ENCODE measurements at places on chromosomes 2 and 18.

GRCh38 chr2:71223767-71224333 is 3.1 kb downstream of the PAIP2B start:
- DNase-seq, result peak; percentile 40

GRCh38 chr2:204234879-204235278 is 298.3 kb downstream of the ICOS start:
- DNase-seq, result no peak

GRCh38 chr2:208037564-208038487 is 12.5 kb upstream of the PLEKHM3 start:
- no peak for DNase-seq

DNA sequence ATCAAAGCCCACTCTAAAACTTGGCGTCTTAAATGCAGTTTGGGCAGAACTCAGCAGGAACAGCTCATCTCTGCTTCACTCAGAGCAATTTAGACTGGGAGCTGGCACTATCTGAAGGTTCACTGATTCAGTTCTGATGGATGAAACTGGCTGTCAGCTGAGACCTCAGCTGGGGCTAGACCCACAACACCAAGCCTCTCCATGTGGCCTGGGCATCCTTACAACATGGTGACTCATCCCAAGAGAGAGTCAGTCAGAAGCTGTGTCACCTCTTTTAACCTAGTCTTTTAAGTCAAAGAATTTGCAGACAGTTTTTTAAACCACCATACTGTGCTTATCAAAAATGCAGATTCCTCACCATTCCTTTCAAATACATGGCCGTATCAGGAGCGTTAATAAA is 62.6 kb upstream of the ZNF397 start:
- DNase-seq, result no peak

- DNase-seq, result no peak
These were observed 34.1 kb upstream of the STAT1 start for GRCh38 chr2:191048073-191048472.

DNA sequence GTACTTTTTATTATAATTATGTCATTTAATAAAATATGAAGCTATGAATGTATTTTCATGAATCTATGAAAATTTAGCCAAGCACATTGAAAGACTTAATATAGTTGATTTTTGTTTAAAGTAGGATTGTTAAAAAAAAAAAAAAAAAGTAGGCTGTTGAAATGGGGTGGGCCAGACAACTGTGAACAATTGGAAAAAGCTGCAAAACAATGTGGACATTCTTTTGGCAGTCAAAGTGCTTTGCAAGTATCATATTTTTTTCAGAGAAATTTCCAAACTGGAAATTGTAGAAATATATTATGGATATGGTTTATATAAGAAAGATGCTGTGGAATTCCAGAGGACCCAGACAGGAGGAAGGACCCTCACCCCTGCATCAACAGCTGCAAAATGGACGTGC is 82.1 kb downstream of the ETAA1 start:
- no peak for DNase-seq

DNA sequence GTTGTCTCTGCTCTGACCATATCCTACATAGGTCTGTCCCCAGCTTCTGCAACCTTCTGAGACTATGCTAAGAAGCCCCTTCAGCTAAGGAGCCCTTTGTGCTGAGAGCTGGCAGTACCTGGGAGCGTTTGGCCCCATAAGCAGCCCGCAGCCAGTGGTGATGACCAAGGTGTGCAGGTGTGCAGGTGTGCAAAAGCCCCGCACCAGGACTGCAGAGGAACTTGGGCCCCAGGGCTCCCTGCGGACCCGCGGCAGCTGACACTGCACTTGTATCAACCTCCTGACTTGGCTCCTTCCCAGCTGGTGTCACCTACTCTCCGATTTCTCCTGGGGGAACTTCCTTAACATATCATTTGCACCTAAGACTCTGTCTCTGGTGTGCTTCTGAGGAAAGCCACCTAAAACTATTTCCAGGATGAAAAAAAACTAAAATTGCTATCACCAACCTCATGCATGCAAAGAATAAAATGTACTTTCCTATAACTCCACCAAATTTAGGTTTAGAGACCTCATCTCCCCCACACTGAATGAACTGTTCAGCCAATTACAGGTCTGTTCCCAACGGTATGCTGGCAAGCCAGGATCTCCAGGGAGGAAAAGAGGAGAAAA is 16.1 kb upstream of the GNAL start:
- DNase-seq, result no peak

- DNase-seq, result no peak
These were observed 18.8 kb downstream of the PID1 start for GRCh38 chr2:229252280-229252679.

DNA sequence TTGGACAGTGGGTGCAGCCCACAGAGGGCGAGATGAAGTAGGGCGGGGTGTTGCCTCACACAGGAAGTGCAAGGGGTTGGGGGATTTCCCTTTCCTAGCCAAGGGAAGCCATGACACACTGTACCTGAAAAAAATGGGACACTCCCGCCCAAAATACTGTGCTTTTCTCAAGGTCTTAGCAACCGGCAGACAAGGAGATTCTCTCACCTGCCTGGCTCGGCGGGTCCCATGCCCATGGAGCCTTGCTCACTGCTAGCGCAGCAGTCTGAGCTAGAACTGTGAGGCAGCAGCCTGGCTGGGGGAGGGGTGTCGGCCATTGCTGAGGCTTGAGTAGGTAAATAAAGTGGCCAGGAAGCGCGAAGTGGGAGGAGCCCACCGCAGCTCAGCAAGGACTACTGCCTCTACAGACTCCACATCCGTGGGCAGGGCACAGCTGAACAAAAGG is 244.7 kb downstream of the NBAS start:
- DNase-seq, result no peak

DNA sequence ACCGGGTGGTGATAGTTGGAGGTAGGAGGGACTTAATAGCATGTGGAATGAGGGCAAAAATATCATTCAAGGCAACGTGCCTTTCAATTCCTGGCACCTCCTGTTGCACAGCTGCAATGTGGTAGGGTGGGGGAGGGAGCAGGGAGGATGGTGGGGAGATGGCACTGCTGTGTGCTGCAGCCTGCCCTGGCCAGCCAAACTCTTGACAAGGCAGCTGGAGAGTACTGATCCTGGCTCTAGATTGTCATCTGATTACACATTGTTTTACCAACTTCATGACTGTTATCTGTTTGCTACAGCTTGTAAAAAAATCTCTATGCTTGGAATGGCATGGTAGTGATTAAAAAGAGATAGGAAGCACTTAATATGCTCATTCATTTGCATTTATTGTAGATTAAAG is 47.7 kb downstream of the PLCL1 start:
- no peak for DNase-seq

GRCh38 chr2:218892693-218893348 is 12.2 kb downstream of the WNT10A start:
- peak; percentile 60 for DNase-seq

- DNase-seq, result no peak
These were observed 59.4 kb downstream of the OSR1 start for GRCh38 chr2:19299032-19299431.

- no peak for DNase-seq
These were observed 764.8 kb downstream of the RNF144A start for GRCh38 chr2:7681881-7682461.

GRCh38 chr2:167874812-167875211 is 372.6 kb downstream of the STK39 start:
- no peak for DNase-seq

DNA sequence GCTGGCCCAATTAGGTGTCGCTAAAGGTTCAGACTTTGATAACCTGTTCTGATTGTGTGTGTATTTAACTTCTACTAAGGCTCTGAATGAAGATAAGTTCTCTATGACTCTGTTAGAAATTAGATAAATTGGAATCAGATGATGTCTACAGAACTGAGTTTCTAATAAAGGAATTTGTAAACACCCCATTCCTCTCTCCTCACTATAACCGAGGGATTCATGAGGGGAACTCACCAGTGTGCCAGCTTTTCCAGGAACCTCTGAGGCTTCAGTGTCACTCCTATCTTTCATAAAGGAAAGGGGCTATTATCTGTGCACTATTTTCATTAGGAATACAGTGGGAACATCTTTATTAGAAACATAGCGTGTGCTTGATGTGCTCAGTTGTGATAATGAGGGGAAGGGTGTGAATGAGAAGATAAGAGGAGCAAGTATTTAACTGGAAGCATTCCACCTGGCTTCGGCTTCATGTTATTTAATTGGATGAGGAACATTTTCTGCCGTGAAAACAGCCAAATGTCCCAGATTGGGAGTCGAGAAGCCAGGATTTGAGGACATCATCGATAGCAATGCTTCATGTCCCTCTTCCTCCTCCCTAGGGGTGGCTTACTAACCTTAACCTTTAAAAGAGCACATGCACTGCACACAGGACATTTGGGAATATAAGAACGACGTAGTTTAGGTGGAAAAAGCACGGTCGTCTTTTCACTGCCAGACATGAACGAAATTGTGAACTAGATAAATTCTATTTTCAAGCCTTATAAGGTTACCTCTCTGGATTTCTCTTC is 84.8 kb upstream of the TCF4 start:
- DNase-seq, result no peak

DNA sequence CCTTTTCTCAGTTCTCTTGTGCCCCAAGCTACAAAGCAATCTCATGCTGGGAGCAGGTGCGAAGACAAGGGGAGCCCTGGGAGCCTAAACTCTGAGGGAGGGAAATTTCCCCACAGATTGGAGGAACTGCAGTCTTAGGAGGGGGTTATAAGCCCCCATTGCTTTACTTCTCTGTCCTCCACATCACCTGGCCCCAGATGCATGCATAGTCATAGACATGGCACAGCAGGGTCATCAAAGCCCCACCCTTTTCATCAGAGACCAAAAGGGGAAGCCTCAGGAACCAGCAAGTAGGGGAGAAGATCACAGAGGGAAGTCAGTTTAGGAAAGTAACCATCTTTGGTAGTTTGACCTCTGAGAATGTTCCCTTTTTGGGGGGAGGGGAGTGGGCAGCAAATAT is 33.7 kb downstream of the LANCL1 start:
- DNase-seq, result no peak

DNA sequence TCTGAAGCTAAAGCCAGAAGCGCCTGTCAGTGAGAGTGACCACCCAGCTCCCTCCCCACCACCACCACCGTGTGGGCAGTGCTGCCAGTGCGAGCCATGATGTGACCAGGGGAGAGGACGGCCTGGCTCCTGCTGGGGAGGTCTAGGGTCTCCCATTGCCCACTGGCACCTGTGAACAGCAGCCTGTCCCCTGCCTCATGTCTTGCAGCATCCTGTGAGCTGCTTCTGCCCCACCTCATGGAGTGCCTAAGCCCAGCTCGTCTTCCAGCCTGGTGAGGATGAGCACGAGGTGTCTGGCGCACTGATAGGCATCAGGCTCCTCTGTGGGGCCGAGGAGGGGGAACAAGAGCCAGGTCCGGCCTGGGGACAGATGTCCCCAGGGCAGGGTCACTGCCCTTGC is 61.4 kb downstream of the FAM168B start:
- no peak for DNase-seq

- no peak for DNase-seq
These were observed 384.3 kb upstream of the SYT4 start for GRCh38 chr18:43661570-43661969.

GRCh38 chr18:79123948-79124347 is 54.8 kb downstream of the ATP9B start:
- DNase-seq, result peak; percentile 1

GRCh38 chr2:68441179-68441993 is 25.7 kb downstream of the FBXO48 start:
- peak; percentile 72 for DNase-seq
